Liver (tissue), 10 donors: ENCODE measurements at places on chromosomes 2 and 18.

DNA sequence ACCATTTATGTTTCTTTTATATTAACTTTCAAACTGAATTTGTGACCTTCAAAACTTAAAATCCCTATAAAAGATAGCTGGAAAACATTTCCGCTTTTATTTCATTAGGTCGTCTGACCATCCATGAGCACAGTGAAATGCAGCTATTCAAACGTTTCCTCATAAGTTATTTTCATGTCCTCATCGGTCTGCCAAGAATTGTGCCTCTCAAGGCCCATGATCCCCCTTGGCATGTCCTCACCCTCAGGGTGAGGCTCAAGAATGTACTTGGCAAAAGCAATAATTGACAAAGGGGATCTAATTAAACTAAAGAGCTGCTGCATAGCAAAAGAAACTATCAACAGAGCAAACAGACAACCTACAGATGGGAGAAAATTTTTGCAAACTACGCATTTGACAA is 12.4 kb downstream of the SLC66A2 start:
- DNase-seq: peak; percentile 5

GRCh38 chr2:126678269-126679065 is 22.5 kb downstream of the GYPC start:
- no peak for DNase-seq

DNA sequence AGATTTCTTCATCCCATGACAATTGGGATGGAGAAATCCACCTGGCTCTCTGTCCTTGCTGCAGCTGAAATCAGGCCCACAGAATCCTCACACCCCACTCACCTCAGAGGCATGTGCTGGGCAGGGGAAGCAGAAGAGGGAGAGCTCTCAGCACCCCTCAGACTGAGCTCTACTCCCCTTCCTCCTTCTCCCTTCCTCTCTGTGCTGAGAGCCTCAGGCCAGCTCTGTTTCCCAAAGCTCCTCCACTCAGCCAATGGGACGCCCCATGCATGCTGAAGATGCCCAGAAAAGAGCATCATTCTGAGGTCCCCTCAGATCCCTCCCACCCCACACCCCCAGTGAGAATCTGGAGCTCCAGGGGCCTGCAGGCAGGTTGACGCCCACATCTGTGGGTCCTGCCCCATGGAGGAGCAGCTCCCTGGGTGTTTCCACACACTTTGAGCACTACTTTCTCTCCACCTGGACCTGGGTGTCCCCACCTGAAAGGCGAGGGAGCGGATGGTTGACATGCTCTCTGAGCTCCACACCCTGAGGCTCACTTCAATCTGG is 637.7 kb upstream of the ID2 start:
- DNase-seq: no peak

DNA sequence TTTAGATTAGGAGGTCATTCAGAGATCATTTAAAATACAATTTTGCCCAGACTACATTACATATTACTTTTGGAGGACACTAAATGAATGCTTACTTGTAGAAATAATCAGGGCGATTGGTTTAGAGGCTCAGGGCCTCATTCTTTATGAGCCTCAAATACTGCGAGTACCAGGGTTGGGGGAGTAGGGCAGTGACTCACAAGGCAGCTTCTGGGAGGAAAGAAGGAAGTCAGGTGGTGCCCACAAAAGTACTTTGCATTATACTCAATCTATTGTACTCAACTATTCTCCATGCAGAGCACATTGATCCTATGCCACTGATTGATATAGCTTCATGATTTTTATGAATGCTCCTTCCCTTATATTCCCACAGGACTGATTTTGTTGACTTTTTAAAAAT is 166.9 kb downstream of the SOCS6 start:
- DNase-seq: no peak

DNA sequence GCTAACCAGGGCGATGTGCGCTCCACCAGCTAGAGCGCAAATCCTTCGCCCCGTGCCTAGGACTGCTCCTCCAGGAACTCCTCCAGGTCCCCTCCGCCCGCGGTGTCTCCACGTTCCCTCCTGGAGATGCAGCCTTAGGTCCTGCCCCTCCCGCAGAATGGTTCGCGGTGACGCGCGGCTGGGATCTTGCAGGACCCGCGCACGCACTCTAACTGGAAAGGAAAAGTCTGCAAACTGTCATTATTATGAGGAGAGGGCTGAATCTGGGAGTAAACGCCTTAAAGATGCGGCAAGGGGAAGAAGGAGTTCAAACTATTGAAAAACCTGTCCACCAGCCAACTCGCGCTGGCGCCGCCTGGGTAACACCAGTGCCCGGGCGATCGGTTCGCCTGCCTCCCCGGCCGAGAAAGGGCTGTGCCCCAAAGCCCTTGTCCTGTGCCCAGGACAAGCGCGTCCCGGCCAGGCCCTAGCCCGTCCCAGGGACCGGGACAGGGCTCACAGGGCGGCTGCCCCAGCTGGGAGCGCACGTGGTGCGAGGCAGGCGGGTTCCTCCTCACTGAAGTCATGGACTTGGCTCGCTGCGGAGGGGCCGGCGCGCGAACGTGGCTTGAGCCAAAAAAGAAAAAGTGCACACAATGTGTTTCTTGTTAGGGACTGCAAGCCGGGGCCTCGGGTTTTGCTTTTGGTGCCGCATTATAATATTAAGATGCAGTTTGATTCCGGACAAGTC is 5.5 kb upstream of the ID2 start:
- DNase-seq: peak; percentile 64

DNA sequence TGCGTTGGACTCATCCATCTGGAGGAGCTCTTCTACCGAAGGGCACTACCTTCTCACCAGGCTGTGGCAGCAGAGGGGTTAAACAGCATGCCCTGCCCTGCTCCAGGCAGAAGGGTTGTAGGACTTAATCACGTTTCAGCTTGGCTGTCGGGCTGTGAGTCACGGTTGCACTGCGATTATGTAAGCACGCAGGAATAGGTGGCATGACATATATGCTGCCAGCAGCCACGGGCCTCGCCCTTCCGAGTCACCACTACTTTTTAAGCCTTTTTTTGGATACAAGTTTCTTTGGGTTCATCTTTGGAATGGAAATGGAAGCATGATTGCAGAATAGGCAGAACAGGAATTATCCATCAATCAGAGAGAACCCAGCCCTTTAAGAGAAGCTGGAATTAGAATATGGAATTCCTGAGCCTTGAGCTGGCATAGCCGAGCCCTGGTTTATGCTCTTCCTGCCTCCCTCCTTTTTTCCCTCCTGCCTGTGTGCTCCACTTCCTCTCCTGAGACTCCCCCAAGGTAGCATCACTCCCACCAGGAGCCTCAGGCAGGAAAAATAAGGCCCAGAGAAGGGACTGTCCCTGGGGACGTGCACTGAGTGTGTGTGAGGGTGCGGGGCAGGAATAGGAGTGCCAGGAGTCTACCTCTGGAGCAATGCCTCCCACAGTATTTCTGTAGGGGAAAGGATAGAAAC is 86.8 kb downstream of the SEMA4F start:
- DNase-seq: no peak

DNA sequence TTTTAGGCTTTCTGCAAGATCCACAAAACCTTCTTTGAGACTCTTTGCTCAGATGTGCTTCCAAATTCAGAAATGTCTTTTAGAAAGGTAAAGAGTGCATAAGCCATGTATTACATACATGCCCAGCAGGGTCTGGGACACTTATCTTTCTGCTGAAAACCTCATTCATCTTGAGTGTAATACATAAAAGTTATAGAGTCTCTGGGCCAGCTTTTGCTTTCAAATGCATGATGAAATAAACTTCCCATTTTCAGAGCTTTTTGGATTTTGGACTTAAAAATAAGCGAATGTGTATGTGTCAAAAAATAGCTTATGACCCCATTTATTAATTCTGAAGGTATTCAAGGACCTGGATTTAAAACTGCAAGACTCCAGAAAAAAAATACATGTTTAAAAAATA is 8.0 kb downstream of the CYRIA start:
- no peak for DNase-seq

DNA sequence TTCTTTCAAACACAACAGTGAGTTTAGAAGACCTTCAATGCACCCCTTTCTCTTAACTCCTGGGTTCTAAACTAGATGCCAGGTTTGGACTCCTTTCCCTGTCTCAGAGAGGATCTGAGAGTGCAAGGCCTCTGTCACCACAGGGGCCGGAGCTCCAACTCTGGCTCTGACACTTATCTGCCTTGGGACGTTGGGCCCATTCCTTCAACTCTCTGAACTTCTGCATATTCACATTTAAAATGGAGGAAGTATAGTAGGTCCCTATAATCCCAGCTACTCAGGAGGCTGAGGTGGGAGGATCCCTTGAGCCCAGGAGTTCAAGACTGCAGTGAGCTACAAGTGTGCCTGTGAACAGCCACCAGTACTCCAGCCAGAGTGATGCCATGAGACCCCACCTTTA is 44.1 kb upstream of the ZFP36L2 start:
- DNase-seq: no peak

DNA sequence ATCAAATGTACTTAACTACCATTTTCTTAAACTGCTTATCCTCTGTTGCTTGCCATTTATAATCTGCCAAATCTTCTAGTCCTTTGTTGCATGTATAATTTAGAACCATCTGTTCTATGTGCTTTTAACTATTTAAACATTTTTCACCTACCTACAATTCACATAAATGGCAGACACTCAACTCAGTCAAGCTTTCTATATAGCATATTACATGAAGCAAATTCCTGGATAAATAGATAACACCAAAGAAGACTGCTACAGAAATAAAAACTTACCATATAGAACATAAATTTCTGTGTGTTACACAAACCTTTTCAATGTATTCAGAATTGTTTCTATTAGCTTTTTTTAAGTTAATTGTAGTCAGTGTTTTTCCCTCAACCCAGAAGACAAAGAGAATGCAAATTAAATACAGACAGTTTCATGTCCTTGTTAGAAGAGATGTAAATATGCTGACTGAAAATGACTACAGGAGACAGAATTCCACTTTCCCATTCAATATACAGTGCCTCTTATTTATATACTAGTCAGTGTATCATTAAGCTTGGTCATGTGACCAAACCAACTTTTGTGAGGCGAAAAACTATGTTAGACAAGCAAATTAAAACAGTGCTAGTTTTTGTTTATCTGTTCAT is 2.6 kb downstream of the BAZ2B start:
- DNase-seq: no peak

DNA sequence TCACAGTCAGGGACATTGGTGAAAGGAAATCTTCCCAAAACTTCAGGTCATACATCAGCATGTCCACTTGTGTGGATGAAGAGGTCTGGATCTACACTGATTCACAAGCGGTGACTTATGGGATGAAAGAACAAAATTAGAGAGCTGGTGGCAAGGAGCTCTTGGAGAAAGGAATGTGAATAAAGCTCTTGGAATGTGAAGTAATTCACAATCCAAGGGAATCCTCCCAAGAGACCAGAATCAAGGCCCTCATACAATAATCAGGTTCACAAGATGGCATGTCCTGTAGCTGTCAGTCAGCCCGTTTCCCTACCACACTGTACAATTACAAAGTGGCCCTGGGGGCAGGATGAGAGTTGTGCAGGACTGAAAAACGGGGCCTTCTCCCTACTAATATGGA is 96.2 kb downstream of the MRPS9 start:
- DNase-seq: no peak

DNA sequence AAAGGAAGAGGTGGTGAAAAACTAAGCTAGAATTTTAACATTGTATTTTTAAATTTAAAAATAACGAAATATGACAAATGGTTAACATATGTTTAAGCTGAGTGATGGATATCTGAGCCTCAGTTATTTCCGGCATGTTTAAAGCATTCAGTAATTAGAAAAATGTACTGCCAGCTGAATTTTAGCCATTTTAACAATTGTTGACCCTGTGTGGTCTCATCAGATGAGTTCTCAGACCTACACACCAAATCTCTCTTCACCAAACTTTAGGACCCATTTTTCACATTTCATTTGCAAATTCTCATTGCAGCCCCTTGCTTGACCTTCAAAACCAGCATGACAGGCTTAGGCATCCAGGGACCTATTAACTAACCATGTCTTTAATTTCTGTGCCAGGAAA is 91.5 kb upstream of the RGPD4 start:
- no peak for DNase-seq

GRCh38 chr2:143081616-143082015 is 47.6 kb upstream of the ARHGAP15 start:
- DNase-seq: no peak

DNA sequence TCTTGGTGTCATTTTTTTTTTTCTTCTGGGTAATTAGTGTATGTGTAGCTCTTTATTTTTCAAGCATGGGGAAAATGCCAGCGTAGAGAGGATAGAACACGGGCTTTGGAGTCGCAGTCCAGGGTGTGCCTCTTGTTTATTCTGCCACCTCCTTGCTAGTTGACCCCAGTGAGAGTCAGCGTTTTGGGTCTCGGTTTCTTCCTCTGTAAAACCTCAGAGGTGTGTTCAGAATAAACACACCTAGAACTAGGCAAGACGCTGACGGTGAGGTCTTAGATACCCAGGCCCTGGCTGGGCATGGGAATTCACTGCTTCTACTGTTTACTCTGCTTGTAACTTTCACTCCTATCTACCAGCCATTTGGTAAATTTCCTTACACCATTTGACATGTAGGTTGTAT is 41.8 kb downstream of the ASAP2 start:
- no peak for DNase-seq

- DNase-seq: peak; percentile 44
These were observed 65.7 kb downstream of the LRRTM1 start for GRCh38 chr2:80238692-80239469.

GRCh38 chr2:238251331-238251730 is 11.5 kb upstream of the HES6 start:
- no peak for DNase-seq

- DNase-seq: no peak
These were observed 72.0 kb upstream of the SH3BP4 start for GRCh38 chr2:234879671-234880455.
